ENCODE measurements at places on chromosomes 2 and 18.

- DNase-seq: no peak
Measured at GRCh38 chr2:54660752-54661151, 62.7 kb upstream of the EML6 start.

GRCh38 chr2:240344904-240345303, 90.6 kb upstream of the GPC1 start:
- no peak for DNase-seq

DNA sequence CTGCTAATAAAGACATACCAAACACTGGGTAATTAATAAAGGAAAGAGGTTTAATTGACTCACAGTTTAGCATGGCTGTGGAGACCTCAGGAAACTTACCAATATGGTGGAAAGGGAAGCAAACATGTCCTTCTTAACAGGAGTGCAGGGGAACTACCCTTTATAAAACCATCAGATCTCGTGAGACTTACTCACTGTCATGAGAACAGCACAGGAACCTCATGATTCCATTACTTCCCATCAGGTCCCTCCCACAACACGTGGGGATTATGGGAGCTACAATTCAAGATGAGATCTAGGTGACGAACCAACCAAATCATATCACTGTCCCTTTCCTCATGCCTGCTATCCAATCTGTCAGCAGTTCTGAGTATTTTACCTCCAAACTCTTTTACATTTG, 586.7 kb downstream of the TDRD15 start:
- DNase-seq: no peak

DNA sequence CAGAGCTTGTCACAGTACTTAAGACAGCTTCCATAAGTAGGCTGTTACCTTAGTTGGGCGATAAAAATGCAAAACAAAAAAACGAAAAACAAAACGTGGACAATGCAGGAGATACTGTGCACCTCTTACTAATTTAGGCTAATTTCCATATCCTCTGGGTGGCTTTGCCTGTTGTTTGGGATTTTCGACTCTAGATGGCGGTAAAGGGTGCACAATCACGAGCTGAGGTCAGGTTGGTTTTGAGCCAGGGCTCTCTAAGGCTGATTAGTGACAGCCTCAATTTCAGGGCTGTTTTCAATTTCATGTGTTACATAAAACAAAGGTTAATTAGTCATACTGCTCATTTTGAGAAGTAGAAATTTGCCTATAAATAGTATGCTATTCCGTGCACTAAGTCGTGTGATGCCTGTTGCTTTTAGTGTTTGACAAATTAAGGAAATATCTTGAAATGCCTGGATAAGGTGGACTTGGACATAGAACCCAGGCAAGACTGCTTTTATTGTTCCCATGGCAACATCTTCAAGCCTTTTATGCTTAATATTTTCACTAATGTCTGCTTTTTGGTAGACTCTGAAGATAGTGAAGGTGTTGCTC, 493.1 kb downstream of the SOCS6 start:
- peak; percentile 65 for DNase-seq

DNA sequence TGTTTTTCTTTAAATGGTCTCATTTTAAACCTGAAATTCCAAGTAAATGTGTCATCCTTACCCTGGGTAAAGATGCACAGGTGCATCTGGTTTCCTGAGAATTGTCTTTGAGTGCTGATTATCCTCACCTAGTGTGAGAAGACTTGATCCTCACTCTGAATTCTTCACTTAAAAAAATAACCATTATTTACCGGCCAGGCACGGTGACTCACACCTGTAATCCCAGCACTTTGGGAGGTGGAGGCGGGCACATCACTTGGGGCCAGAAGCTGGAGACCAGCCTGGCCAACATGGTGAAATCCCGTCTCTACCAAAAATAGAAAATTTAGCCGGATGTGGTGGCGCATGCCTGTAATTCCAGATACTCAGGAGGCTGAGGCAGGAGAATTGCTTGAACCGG, 9.9 kb upstream of the WNT6 start:
- no peak for DNase-seq

DNA sequence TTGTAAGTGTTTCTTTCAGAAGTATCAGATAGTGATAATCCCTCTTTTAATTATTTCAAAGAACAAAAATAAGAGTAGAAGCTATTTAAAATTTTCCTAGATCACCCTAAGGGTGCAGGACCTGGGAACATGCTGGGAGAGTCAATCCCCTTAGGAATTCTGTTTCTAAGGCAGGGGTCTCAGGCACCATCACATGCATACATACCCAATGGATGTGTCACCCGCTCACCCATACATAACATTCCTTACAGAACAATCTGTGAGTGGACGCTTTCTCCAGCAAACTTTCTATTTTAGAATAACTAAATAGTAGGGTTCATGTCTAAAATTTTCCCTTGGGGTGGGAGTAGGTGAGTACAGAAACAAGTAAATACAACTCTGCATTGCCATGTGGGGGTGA, 8.4 kb downstream of the DSEL start:
- DNase-seq: no peak

GRCh38 chr2:217820091-217820819, 182.5 kb downstream of the TNS1 start:
- DNase-seq: no peak

GRCh38 chr2:134504586-134505336, 214.0 kb downstream of the TMEM163 start:
- no peak for DNase-seq

GRCh38 chr18:28152754-28153153, 24.2 kb downstream of the CDH2 start:
- DNase-seq: no peak

GRCh38 chr2:136207665-136208064, 89.7 kb upstream of the CXCR4 start:
- no peak for DNase-seq

- peak; percentile 6 for DNase-seq
Measured at GRCh38 chr2:231245249-231246094, 47.0 kb downstream of the ARMC9 start.

DNA sequence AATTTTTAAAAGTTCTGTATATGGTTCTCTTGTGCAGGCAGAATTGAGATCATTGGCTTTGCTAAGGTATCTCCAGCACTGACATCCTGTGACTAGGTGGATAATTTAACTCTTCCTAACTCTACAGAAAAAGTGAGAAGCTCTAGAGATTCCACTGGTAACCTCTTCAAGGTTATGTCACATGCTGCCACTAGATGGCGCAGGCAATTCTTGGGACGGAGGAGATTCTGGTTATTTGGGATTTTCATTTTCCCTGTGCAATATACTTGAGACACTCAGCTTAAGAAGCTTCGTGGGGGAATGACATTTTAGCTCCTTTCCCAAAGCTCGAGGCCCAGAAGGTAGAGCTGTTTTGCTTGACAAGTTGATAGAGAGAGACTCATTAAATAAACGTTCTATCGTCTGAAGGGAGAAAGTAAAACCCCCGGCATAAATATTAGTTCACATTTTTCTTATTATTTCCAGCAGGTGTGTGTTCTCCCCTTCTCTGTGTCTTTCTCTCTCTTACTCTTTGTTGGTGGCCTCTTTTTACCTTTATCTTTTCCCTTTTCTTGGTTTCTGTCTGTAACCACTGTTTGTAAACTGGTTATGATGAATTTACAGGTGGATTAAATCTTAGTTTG, 26.6 kb upstream of the LANCL1 start:
- peak; percentile 39 for DNase-seq

DNA sequence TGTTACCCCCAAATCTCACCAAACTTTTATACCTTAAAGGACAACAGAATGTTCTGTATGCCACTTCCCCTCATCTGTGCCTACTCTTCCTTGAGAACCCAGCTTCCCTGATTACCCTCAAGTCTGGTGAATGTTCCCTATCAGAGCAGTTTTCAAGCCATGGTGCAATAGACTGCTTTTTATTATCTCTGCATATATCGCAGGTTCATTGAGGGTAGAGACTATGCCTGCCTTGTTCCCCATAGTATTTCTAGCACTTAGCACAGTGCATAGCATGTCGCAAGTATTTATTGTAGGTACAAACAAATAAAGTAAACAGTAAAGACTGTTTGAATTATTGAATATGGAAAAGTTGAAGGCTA, 146.6 kb downstream of the HAUS1 start:
- no peak for DNase-seq

DNA sequence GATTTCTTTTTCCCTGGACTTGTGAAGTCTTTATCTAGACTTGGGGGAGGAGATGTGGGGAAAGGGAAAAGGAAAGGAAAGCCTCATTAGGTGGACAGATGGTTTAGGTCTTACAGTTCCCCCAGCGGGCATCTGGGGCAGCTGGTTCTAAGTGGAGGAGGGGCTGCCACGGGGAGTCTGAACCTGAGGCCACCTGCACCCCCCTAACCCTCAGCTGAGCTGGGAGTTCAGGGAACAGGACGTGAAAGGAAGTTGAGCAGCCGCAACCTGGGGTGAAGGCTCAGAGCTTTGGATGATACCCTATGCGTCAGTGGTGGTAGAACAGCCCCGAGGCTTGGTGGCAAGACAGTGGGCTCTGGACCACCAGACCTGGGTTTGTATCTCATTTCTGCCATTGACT, 26.8 kb downstream of the ITM2C start:
- no peak for DNase-seq

DNA sequence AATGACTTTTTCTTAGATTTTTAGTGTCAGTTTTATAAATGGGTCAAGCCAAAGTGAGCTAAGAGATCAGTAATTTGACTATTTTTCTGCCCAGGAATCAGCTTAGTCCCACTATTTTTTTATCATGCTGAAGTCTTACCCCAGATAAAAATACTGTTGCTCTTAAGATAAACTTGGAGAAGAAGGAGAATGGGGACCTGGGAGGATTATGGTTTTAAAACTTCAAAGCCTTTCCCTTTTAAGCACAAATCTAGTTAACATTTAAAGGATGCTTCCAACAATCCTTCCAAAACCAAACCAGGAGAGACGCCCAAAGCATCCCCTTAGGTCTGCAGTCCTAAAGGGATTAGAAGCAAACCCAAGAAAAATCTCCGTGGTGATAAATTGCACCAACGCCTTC, 172.4 kb downstream of the SP3 start:
- DNase-seq: no peak

GRCh38 chr2:80311304-80311703, 6.8 kb upstream of the LRRTM1 start:
- DNase-seq: no peak

DNA sequence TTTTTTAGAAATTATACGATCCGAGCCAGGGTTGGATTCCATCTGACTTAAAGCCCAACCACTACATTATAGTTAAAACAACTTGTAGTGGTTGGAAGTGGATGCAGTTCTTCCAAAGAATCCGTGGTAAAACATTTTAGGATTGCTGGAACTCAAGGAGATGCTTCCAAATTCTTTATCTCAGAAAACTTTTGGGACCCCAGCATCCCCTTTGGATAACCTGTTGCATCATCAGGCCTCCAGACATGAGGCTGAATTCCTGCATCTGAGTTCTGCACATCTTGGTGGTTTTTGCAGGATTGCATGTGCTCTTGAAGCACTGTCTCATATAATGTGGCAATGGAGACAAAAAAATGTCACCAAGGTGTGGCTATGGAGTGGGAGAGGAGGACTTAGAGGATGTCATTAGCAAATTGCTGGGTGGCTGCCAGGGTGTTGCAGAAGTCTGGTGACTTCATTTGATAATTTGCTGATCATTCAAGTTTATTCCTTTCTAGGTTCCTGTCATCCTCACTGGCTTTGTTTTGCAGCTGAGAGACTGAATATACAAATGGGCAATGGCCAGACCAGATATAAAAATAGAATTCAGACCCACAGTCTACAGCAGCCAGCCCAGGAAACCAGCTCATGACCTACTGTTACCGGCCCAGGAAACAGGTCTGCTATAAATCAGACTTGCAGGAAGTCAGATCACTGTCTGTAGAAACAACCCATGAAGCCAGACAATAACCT, 207.7 kb downstream of the BCL2 start:
- no peak for DNase-seq

DNA sequence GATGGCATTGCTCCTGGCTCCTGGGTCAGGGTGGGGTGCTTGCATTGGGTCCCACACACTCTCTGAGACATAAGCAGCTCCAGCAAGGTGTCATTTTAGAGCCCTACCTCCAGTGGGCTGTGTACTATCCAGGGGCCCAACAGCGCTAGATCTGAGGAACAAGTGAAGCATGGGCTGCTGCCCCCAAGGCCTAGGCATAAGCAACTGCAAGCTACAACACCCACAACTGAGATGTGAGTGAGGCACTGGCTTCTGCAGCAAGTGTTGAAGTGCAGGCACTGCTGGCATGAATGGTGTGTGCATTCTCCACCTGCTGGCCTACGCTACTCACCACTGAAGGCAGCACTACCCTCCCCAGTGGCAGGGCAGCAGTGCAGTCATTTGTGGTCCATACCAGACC, 81.0 kb upstream of the STK39 start:
- no peak for DNase-seq

DNA sequence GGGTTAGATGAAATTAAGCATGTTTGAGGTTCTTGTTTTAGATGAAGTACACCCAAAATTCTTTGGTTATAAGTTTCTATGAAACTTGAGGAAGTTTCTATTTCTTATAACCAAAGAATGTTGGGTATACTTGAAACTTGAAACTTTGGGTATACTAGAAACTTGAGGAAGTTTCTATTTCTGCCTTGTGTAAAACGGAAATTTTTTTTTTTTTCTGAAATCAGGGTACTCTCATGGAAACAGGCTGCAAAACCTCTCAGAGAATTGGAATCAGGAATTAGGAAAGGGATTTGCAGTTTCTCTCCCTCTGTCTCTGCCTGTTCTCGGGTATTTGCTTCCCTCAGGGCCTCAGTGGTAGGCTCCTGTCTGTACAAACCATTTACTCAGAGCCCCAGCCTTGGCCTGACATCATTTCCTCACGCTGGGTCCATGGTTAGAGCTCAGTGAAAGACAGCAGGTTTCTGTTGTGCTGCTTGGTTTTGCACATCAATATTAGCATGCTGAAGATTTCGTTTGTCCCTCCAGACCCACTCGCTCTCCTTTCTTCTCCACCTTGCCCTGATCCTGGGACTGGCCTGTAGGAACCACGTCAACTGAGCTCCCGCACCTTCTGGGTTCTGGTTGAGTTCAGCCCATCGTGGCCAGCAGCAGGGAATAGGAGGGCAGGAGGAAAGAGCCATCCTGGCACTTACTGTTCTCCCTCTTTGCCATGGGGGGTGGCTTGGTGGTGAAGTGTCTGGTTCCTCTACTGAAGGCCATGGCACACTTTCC, 106.4 kb downstream of the POLR1A start:
- DNase-seq: peak; percentile 76

Measured in activated CD4-positive, alpha-beta T cell treated with anti-CD3 and anti-CD28 coated beads, Interleukin-2, Interleukin-6, amounts not matched to agents 100 ng/mL and 50 ng/mL, durations not matched to agents 16 hours and 8 hours (primary cell).